NCI-H1436 treated with DMSO at 0.1 percent for 48 hours (cell line): ENCODE measurements at places on chromosomes 1 and 21.
A peak's percentile ranks its signal among the peaks of the same experiment; 100 is the strongest.

GRCh38 chr1:40758004-40758403 is 25.6 kb upstream of the KCNQ4 start:
- no peak for DNase-seq

- no peak for DNase-seq
Observed at GRCh38 chr1:202172015-202172355, 11.6 kb upstream of the PTPN7 start.

GRCh38 chr1:162166917-162167615 is 97.6 kb downstream of the NOS1AP start:
- peak; percentile 93 for DNase-seq

DNA sequence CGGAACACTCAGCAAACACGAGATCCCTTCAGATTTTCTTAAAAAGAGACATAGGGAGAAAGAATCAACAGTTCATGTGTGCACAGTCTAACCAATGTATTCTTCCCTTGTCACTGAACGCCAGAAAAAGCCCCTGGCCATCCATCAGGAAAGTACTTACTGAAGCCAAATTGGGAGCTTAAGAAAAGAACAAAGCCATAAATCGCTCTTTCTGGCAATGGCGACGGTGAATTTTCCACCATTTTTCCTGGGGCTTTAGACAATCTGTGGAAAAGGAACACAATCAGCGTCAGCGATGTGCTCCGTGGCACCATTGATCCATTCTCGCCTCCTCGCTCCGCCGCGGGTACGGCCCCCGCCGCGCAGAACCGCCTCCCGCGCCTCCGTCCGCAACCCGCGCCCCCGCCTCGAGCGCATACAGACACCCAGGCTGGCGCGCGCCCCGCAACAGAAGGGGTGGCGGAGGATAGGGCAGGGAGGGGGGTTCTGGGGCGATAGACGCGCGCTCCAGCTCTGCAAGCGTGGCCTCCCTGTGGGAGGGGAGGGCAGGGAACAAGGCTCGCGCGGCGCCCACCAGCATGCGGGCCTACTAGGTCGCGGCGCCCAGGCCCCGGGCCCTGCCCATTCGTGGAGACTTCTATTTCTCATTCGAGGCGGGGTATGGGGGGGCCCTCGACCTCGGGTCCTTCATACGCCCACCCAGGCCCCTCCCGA is 440 bp downstream of the PIGP start:
- no peak for DNase-seq

- DNase-seq: no peak
Observed at GRCh38 chr1:47816325-47817071, 180.7 kb downstream of the TRABD2B start.

GRCh38 chr1:57729181-57729580 is 305.3 kb upstream of the DAB1 start:
- no peak for DNase-seq

DNA sequence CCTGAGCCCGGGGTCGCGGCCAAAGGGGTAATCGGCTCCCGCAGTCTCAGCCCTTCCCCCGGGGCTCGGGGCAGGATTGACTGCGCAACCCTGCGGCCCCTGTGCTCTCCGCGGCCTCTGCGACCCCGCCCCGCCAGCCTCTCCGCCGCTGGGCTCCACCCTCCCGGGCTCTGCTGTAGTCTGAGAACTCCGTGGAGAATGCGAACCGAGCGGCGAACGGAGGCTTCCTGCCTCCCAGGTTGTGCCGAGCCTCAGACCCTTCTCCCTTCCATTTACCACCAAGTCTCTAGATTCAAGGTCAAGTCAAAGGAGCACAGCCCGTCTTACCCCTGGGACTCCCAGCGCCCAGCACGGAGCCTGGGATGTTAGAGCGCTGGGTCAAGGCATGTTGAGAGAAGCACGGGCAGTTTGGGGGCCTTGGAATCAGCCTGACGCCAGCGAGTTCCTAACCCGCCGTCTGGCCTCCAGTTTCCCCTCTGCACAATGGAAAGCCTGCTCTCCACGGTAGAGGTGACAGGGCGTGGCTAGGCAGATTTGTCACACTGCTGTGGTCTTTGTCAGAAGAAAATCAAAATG is 3.0 kb downstream of the ATP2B4 start:
- DNase-seq: no peak

DNA sequence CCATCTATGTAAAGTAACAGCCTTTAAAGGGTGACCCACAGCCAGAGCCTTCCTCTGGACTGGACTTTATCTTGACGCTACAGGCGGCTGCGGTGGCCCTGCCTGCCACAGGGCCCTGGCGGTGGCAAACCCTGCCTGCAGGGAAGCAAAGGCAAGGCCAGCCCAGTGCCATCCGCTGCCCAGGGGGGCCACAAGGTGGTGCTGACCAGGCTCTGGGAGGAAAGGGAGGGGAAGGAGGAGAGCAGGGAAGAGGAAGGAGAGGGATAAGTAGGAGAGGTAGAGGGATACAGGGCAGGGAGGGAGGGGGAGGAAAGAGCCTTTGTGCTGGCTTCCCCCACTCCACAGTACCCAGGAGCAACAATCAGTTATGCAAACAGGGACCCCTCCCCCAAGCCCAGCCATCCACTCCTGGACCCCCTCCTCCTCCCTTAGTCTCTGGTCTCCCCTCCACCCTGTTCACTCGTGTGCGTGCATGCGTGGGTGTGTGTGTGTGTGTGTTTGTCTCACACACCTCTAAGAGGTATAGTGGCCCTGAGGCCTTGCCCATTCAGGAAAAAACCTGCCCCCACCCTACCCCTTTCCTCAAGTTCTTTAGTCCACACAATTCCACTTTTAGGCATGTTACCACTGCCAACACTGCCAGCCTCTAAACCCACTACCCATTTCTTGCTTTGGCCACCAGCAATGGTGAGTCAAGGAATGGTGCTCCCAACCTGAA is 30.3 kb downstream of the SSBP3 start:
- DNase-seq: no peak

DNA sequence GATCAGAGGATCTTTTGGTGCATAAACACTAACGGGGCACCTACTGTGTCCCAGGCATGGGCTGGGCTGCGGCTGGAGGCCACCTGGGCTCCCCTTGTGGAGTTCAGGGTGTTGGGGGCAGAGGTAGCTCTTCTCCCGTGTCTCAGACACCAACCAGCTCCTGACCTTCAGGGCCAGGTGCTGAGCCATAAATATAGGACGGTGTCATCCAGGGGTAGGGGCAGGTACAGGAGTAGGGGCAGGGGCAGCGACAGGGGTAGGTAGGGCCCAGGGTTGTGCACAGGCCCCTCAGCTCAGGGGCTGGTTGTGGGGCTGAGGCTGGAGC is 18.0 kb upstream of the LRRC3 start:
- no peak for DNase-seq

GRCh38 chr1:160127381-160127780 is 11.8 kb downstream of the ATP1A2 start:
- no peak for DNase-seq

DNA sequence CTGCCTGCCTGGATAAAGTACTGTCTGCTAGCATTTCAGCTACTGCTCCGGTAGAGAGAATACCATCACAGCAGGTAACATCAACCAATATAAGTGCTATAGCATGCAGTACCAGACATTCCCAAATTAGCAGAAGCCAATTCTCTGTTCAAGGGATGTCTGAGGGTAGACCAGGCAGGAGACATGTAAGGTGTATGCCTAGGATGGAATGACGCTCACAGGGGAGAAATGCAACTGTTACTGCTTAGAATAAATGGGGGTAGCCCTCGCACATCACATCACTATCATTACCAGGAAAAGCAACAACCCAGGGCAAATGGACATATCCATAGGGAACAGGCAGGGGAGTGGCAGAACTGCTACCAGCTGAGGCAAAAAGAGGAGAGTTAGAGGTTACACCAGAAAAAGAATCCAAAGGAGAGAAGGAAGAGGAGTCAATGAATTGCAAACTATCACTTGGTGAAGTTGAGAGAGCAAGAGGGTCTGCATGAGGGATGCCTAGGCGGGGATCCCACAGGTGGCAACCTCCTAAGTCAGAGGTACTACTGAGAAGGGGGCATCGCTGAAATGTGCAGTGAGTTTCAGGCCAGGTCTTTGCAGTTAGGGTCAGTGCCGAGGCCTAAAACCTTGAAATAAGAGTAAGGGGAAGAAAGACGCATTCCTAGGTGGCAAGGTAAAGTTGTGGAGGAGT is 1.1 kb downstream of the UBE2Q1 start:
- no peak for DNase-seq

DNA sequence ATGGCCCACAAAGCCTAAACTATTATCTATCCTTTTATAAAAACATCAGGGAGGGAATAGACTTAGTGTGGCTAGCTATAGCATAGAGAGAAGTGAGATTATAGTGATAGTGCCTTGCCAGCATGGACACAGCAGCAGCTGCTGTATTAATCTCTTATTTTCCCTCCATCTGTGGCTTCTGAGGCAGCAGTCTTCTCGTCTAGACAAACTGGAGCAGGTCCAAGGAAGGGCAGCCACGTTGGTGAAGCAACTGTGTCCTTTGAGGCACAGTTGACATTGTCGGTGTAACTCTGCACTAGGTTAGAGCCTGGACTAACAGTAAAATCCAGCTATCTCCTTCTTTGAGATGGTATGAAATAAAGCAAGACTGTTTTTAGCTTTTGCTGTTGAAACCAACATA is 131.3 kb downstream of the CACHD1 start:
- DNase-seq: no peak

DNA sequence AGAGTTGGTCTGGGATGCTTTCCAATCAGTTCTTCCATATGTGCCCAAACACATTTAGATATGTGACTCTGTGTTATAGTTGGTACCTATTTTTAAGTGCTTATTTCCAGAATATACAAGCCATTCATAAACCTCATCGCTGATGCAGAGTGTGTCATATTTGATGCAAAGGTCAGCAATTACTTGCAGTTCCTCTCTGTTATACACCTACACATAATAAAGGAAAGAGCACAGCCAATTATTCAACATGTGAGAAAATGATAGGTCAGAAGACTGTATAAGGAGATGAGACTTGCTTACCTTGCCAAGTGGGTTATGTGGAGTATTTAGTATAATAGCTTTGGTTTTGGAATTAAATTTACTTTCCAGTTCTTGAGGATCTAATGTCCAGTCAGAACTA is 31.3 kb downstream of the KYAT3 start:
- DNase-seq: no peak

GRCh38 chr21:14858311-14858710 is 206.5 kb downstream of the NRIP1 start:
- DNase-seq: no peak

GRCh38 chr1:151720974-151721787 is at the start of gene RIIAD1:
Gene RIIAD1, plus strand, starts transcription at chr1:151721522. Its CDS starts 15 bp downstream, at chr1:151721537.
- DNase-seq: no peak

DNA sequence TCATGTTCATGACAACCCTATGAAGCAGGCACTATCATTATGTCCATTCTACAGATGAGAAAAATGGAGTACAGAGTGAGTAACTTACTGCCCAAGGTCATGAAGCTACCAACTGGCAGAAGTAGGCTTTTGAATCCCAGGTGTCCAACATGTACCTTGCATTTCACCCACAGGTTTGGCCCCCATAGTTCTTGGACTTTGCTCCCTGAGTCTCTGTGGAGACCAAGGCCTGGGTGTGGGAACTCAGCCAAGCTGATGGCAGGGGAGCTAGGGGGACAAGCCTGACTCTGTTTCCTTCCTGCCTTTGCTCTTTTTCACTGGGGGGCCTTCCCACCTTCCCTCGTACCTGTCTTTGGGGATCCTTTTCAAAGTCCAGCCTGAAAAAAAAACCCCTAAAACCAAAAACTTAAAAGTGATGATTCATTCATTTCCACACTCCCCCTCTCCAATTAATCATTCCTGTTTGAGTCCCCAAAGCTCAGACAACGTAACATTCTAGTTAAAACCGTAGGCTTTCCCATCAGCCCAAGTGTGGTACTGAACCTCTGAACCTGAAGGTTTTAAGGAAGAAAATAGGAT is 8.5 kb upstream of the TTC22 start:
- DNase-seq: no peak

GRCh38 chr1:56188855-56189254 is 390.5 kb downstream of the PLPP3 start:
- no peak for DNase-seq

DNA sequence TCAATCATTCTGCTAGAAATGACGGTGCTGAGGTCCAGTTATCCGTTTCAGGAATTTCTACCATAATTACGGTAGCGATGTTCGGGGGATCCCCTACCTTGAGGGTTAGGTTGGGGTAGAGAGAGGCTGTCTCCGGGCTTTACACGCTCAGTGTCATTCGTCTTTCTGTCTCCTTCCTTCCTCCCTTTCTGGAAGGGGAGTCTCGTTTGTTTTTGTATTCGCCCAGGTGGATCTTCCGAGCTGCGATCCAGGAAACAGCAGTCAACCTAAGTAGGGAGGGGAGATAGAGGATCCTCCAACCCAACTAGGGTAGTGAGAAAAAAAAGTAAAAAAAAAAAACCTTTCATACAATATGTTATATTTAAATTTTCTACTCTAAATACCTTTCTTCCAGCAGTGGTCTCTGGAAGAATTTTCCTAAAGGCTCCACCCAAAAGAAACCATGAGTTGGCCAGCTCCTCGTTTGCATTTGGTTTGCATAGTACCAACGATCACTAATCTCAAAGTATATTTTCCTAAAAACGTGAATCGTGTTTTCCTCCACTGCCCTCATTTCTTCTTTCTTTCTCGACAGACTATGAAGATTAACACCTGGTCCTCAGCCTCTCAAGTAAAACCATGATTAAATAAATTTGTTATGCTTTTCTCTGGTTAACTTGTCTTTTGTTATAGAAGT is 611 bp upstream of the PIK3C2B start:
- DNase-seq: no peak

- DNase-seq: no peak
Observed at GRCh38 chr21:42021371-42022090, 11.4 kb upstream of the ZBTB21 start.

GRCh38 chr1:211606332-211606913 is 27.5 kb upstream of the SLC30A1 start:
- DNase-seq: no peak

DNA sequence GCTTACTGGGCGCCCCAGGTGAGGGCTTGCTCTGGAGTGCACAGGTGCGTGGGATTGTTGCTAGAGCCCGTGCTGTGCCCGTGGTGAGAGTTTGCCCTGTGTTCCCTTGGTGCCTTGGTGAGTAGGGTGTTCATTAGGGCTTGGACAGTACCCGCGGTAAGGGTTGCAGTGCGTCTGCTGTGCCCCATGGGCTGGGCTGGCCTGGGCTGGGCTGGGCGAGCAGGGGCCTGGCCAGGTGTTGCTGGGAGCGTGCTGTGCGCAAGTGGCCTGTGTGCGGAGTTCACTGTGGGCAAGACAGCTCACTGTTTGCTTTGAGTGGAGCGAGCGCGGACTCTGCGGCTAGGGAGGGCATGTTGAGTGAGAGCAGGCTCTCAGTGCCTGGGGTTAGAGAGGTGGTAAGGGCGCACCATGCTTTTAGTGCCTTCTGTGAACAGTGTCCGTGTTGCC is 725 bp downstream of the CR1L start:
- no peak for DNase-seq

DNA sequence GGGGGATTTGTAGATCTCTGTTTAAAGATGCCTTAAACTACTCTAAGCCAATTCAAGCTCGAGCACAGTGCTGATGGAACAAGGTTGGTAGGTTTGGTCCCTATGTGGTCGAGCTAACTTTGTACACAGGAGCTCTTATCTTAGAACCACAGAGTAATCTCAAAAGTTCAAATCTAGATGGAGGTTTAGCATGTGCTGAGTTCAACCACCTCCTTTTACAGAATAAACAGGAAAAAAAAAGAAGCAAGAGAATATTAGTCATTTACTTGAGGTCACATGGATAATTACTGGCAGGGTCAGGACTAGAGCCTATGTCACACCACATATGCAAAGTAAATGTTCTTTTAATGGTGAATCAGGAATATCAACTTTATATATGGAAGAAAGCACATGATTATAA is 86.2 kb downstream of the DTL start:
- DNase-seq: no peak

- no peak for DNase-seq
Observed at GRCh38 chr1:178126741-178127185, 32.9 kb downstream of the RASAL2 start.
